Activated CD4-positive, alpha-beta T cell treated with anti-CD3 and anti-CD28 coated beads for 36 hours (primary cell): ENCODE measurements at places on chromosomes 3 and 15.
A peak's percentile ranks its signal among the peaks of the same experiment; 100 is the strongest.

DNA sequence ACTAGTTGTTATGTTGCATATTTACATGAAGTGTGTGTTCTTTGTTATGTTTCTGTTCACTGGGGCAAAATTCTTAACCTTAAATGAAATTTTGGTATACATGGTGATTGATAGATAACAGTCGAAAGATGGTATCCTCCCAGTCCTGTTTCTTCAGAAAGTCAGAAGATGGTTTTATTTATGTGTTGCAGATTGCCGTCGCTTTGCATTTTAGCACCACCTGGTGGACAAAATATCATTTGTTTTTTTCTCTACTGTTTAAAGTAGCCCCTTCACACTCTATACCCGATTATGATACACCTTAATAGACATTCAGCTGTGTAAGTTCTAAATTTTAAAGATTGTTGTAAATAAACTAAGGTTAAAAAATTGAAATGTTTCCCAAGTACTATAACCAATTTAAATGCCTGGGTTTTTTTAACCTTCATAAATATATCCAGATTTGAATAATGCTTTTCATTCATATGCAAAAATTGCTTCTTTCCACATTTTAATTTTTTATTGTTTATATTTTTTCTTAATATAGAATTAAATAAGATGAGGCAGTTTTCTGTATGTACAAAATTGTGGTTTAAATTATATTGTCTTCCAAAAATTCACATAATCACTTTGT, 152.2 kb downstream of the ALCAM start:
- DNase-seq, result peak; percentile 21

GRCh38 chr15:79041601-79042168, 48.9 kb downstream of the RASGRF1 start:
- no peak for DNase-seq

DNA sequence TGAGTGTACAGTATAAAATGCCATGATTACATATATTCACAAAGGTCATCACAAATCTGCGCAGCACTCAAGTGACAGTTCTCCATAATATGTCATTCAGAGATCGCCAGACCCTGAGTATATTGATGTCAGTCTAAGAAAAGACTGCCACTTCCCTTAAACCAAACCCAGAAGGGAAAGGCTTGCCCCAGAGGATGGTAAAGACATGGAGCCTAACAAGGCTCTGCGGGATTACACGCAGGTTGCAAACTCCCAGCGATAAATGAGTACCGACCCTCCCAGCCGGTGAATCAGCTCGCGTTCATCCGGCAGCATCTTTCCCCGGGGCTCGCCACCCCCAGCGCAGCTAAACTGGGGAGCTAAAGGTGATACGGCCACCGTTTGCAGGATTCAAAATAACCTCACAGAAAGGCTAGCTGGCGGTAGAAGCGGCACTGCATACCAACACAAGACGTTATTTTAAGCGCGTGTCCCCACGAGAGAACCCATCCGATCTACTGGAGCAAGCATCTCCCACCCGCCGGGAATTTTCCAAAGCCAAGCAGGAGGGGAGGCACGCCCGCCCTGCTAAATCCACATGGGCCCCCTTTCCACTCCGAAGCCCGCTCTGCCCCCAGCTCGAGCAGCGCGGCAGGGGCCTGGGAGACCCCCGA, 643 bp downstream of the MYO5A start:
- peak; percentile 70 for DNase-seq

- no peak for DNase-seq
Measured at GRCh38 chr3:189967254-189967865, 153.3 kb downstream of the P3H2 start.

DNA sequence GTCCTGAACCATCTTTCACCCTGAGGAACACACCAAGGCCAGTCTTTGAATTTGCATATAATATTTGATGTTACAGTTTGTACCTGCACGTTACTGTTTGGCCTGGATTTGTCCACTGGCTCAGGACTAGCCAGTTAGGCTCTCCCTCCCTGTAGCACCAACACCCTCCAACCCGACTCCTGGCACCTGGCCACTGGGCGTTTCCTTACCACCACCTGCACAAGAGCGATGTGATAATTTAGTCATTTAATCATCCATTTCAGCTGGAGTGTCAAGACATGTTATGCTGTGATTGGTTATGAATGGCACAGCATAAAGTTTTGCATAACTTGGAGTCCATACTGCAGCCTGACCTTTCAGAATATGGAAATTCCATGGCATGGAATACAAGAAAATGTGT, 242.4 kb downstream of the KCNMB2 start:
- DNase-seq, result no peak

DNA sequence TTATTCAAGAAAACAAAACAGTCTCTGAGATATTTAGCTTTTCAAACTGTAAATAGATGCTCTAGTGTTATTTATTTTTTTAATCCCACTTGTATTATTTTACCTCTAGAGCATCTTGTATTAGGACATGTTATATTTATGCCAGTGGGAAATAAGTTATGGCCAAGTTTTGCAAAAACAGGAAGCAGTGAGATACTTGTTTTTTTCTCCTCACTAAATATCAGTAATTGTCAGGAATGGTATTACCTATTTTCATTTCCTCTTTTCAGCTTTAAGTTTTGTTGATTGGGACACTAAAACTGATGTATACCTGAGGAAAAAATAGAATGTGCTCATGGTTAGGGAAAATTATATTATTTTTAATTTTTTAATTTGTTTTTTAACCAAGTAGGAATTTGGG, 8.6 kb upstream of the IL20RB start:
- no peak for DNase-seq
